Effector CD4-positive, alpha-beta T cell (primary cell): ENCODE measurements at places on chromosomes 13 and 19.

DNA sequence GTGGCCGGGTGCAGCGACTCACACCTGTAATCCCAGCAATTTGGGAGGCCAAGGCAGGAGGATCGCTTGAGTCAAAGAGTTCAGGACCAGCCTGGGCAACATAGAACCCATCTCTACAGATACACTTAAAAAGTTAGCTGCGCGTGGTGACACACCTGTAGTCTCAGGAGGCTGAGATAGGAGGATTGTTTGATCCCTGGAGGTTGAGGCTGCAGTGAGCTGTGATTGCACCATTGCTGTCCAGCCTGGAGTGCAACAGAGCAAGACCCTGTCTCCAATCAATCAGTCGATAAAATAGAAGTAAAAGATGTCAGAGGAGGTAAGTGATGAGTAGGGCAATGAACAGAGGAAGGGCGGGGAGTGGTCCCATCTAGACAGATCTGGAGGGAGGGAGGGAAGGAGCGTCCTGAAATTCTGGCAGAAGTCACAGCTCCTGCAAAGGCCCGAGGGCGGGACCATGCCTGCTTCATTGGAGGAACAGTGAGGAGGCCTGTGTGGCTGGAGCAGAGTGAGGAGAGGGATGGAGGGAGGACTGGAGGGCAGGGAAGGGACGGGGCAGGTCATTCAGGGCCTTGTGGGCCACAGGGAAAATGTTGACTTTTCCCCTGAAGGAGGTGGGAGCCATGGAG lies 9.7 kb downstream of the SMIM24 start:
- no peak for DNase-seq

- no peak for DNase-seq
Observed at GRCh38 chr13:72504131-72504841, 223.1 kb downstream of the MZT1 start.

- DNase-seq: no peak
Observed at GRCh38 chr19:15576526-15577156, 38.4 kb upstream of the CYP4F8 start.

- no peak for DNase-seq
Observed at GRCh38 chr13:73981595-73981994, 152.6 kb downstream of the KLF12 start.

- DNase-seq: no peak
Observed at GRCh38 chr13:113437408-113438010, 15.8 kb downstream of the ADPRHL1 start.

DNA sequence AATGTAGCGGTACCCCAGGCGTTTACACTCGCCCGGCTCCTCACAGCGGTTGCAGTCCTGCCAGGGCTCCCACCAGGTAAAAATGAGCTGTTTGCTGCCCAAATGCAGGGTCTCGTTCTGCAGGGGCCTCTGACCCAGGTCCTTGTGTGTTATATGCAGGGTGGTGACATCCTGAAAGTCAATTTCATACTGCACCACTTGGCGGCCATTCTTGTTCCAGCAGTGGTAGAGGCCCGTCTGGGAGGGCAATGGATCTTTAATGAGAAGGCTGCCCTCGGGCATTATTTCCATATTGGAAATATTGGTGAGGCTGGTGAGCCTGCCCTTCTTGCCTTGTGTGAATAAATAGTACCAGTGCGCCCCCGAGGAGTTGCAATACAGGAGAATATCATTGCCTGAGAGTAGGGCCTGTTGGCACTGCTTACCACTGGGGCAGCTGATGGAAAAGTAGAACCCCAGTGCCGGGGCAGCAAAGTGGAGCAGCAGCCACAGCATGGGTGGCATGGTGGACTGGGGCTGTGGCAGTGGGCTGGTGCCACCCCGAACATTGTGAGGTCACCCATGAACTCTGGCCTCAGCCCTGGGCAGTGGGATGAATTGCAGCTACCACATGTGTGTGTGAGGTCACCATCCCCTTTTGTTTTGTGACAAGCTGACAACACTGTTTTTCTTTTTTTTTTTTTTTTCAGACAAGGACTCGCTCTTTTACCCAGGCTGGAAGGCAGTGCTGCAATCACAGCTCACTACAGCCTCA lies at the start of gene FAM187B:
Gene FAM187B, minus strand, starts transcription at position 563 of the 754 bp plus-strand sequence. Its CDS starts 59 bp downstream, at position 504.
- no peak for DNase-seq

DNA sequence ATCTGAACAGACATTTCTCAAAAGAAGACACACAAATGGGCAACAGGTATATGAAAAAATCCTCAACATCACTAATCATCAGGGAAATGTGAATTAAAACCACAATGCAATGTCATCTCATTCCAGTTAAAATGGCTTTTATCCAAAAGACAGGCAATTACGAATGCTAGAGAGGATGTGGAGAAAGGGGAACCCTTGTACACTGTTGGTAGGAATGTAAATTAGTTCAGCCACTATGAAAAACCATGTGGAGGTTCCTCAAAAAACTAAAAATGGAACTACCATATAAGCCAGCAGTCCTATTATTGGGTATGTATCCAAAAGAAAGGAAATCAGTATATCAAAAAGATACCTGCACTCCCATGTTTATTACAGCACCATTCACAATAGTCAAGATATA lies 24.7 kb upstream of the ZC3H13 start:
- DNase-seq: no peak

DNA sequence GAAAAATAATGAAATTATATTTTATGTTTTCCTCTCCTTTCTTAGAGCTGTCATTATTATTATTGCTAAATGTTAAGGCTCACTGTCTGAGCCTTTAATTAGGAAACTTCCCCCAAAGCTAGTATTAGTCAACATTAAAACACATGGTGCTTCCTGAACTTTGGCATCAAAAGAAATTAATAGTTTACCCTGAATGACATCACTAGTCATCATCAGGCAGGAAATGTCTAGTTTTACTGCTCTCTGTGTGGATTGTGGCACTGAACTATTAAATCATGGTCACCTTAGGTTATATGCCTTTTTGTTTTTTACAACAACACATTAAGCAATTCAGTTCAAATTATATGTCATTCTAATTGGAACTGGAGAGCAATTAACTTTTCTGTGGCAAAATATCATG lies 595.5 kb downstream of the SLITRK1 start:
- DNase-seq: no peak

DNA sequence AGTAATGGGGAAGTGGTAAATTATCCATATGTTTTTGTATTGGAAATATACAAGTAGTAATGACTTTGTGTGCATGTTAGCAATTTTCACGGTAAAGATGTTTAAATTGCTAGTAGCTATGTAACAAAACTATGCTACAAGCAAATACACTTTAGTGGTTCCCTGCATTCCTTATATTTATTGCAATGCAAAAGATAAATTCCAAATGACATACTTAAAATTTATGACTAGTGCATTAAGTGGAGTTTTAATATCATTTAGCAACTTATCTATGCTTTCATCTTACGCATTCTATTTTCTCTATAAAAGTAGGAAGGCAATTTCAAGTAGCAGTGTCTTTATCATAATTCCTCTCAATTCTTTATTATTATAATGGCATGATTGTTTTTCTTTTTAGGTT lies 482.8 kb downstream of the SLITRK5 start:
- no peak for DNase-seq

DNA sequence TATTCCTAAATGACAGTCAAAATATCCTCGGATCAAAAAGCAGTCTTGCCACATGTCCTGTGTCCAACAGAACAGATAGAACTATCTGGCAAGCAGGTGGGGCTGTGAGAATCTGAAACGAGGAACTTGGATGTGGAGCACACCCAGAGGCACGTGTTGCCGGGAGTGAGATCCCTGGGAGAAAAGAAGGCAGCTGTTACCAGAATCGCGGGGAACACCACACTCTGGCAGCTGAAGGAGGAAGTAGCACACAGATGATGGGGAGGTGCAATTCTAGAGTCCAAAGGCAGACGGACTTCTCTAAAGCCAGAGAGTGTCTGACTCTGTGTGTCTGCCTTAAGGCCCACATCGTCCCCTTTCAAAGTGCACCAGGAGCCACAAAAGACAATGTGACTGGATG lies 22.3 kb downstream of the SLC7A1 start:
- no peak for DNase-seq

GRCh38 chr13:91896547-91896946 lies 498.1 kb downstream of the GPC5 start:
- DNase-seq: no peak

DNA sequence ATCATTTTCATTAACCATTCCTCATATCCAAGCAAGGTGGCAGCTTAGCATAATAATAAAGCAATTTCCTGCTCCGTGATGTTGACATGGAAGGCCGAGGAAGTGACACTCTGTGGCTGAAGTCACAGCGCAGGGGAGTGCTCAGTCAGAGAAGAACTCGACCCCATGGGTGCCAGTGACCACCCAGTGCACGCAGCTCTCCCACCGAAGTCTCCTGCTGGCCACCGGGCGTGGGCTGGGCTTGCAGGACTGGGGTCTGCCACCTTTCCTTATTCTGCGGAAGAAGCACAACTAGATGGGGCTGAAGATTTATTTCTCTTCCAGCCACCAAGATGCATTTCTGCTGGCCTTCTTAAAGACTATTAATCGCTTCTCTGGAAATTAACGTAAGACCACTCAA lies 132.1 kb upstream of the SPACA7 start:
- DNase-seq: no peak

GRCh38 chr19:33404506-33405253 lies 31.2 kb downstream of the CEBPG start:
- no peak for DNase-seq

DNA sequence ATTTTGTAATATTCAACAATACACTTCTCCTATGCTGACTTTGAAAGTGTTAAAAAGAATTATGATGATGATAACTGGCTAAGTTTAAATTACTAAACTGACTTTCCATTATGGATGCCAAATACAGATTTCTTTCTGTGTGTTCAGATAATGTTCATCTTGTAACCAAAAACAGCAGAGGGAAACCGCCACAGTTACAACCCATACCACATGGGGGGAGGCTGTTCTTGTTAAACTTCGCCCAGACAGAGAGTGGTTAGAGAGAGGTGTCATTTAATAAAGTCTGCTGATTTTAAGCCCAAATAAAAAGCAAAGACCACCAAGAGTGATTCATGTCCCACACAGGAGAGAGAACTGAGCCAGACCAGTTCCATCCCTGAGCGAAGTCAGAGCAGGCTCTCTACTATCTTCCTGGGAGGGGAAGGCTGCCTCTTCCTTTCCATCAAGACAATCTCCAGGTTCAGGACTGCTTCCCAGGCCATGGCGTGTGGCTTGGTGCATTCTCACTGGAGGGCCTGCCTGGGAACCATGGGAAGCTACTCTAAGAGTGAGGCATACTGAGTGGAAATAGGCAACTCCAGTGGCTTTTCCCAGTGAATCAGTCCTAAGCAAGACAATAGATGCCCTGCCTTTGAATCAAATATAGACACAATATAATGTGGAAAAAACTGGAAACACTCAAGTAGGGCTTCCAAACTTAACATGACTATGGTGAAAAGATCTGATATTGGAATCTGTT lies 18.2 kb downstream of the EFNB2 start:
- no peak for DNase-seq

DNA sequence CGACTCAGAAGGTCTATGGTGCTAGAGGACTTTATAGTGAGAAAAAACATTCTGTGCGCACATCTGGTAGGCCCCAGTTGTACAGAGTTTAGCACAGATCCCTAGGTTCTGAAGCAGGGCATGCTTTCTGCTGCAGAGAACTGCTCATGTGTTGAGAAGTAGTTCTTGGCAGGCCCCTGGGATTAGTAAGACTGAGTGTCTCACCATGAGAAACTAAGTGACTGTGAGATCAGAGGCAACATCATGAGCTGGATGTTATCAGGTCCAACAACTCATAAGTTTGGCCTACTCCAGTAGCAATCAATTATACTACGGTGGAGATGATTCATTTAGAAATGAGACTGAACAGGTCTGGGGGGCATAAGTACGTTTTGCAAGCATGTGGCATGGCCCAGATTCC lies 507.4 kb upstream of the KLF12 start:
- no peak for DNase-seq

- DNase-seq: no peak
Observed at GRCh38 chr13:44932850-44933251, 56.4 kb downstream of the NUFIP1 start.

- peak; percentile 37 for DNase-seq
Observed at GRCh38 chr13:72643311-72643989, 84.0 kb downstream of the MZT1 start.

GRCh38 chr13:42652642-42653415 lies 78.9 kb downstream of the TNFSF11 start:
- DNase-seq: no peak

- DNase-seq: no peak
Observed at GRCh38 chr13:39918620-39919236, 263.3 kb downstream of the COG6 start.

DNA sequence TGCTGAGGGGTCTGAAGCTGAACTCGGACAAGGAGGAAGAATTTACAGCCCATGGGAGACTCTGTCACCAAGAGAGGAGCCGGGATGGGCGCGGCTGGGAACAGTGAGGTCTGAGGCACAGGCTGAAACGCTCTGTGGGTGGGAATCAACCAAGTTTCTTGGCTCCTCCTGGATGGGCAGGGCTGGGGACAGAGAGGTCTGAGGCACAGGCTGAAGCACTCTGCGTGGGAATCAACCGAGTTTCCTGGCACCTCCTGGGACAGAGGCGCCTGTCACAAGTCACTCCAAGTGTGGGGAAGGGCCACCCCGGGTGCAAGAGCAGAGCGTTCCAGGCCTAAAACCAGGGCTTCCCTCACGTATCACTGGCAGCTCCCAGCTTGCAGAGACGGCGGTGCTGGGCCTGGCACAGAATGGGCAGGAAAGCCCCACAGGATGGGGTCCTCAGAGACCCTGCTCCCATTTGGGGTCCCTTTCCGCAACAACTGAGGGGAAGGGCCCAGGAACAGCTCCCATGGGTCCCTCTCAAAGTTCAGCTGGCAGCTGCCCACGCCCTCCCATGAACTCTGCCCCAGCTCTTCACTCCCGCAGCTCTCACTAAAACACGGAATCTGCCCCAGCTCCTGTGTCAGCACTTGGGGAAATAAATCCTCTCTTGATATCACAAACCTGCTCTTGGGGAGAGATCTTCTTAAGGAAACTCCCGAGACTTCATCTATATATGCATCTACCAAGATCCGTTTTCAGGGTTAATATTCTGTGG lies 18.5 kb downstream of the AP3D1 start:
- DNase-seq: no peak

- peak; percentile 32 for DNase-seq
Observed at GRCh38 chr13:32443111-32443510, 15.2 kb upstream of the N4BP2L1 start.

DNA sequence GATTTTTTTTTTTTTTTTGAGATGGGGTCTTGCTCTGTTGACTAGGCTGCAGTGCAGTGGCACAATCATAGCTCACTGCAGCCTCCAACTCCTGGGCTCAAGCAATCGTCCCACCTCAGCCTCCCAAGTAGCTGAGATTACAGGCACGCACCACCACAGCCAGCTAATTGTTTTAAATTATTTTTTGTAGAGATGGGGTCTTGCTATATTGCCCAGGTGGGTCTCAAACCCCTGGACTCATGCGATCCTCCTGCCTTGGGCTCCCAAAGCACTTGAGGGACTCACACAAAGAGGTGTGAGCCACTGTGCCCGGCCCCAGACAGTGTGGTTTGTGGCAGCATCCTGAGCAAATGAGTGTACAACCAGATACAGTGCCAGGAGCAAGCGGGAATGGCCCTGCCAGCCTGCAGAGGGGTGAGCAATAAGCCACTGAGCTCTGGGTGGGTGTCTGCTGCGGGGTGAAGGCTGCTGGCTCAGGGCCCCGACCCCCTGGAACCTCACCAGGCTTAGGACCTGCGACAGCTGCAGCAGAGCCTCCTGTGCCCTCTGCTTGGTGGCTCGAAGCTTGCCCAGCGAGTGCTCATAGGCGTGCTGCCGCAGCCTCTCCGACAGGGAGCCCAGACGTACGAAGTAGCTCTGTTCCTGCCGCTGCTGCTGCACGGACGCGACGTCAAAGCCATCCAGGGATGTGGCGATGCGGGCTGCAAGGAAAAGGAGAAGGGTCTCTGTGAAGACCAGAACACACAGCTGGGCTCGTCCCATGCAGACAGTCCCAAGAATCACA lies 15.9 kb upstream of the TICAM1 start:
- DNase-seq: no peak
